ENCODE measurements at places on chromosomes 3 and 15. TPM values are rescaled to one million over a fixed set of nuclear protein-coding genes. Genes with fewer than 3 reads are reported as not detected.

The ZMYND10 gene
- total RNA-seq, result 2.8 TPM

The TRMT10C gene
- 15.1 TPM for total RNA-seq

The DNAJA4 gene
- total RNA-seq, result 17.9 TPM

The PATL2 gene
- total RNA-seq, result 3.7 TPM

Data from upper lobe of right lung (tissue), 1 donor.